Muscle of leg (tissue), 16 donors: ENCODE measurements at places on chromosomes 1 and 21. TPM values are rescaled to one million over a fixed set of nuclear protein-coding genes. Genes with fewer than 3 reads are reported as not detected.

DENND2D gene
- total RNA-seq: 2.5 TPM

OPTC gene
- total RNA-seq: not detected

ZYG11A gene
- total RNA-seq: under 0.01 TPM

CSMD2 gene
- 0.27 TPM for total RNA-seq

ATP6V1G3 gene
- not detected for total RNA-seq

LIN28A gene
- not detected for total RNA-seq

TMEM52 gene
- 66.3 TPM for total RNA-seq

OR2T29 gene
- not detected for total RNA-seq

AVPR1B gene
- 0.44 TPM for total RNA-seq

TMEM51 gene
- 5.0 TPM for total RNA-seq

RNU1-1 gene
- 2,384 TPM for total RNA-seq

LRRC71 gene
- 0.53 TPM for total RNA-seq

IRF6 gene
- 0.49 TPM for total RNA-seq

ELF3 gene
- 0.35 TPM for total RNA-seq

SPRR2G gene
- not detected for total RNA-seq

ASCL5 gene
- 0.04 TPM for total RNA-seq

CZIB gene
- 73.6 TPM for total RNA-seq

CRYAA gene
- not detected for total RNA-seq

MAN1C1 gene
- 5.2 TPM for total RNA-seq

PADI3 gene
- total RNA-seq: not detected

HEYL gene
- 19.5 TPM for total RNA-seq

SPRR2E gene
- total RNA-seq: not detected

MAP3K6 gene
- total RNA-seq: 12.4 TPM

CD52 gene
- total RNA-seq: 1.7 TPM

DNAH14 gene
- 24.6 TPM for total RNA-seq

TTLL7 gene
- total RNA-seq: 35.0 TPM

KIAA1614 gene
- total RNA-seq: 11.7 TPM

TNFRSF25 gene
- 10.3 TPM for total RNA-seq

TSSK3 gene
- 1.2 TPM for total RNA-seq

PRAMEF18 gene
- not detected for total RNA-seq

HCN3 gene
- 1.6 TPM for total RNA-seq

CFAP45 gene
- total RNA-seq: 0.22 TPM

OLIG2 gene
- 0.04 TPM for total RNA-seq

ADORA3 gene
- 0.58 TPM for total RNA-seq

TSPEAR gene
- 0.04 TPM for total RNA-seq

MIXL1 gene
- 0.27 TPM for total RNA-seq

MR1 gene
- total RNA-seq: 6.3 TPM

OR2L5 gene
- not detected for total RNA-seq

DESI2 gene
- 58.4 TPM for total RNA-seq

SLC44A5 gene
- 0.27 TPM for total RNA-seq

SYTL1 gene
- total RNA-seq: 0.62 TPM

SLAMF8 gene
- total RNA-seq: 0.27 TPM

SLC22A15 gene
- total RNA-seq: 0.53 TPM

PIGV gene
- total RNA-seq: 6.8 TPM

HNRNPR gene
- total RNA-seq: 99.8 TPM

CRP gene
- total RNA-seq: not detected

RIMS3 gene
- total RNA-seq: 0.49 TPM

AADACL4 gene
- 0.04 TPM for total RNA-seq

GABRD gene
- total RNA-seq: 0.35 TPM

TRIM67 gene
- 0.04 TPM for total RNA-seq

NUDT4B gene
- 0.98 TPM for total RNA-seq

PRR9 gene
- not detected for total RNA-seq

RALGPS2 gene
- total RNA-seq: 35.2 TPM

CELA3B gene
- total RNA-seq: not detected

GJA5 gene
- total RNA-seq: 12.9 TPM

BMP8B gene
- total RNA-seq: 0.71 TPM
